ENCODE measurements at places on chromosomes 2 and 18.

GRCh38 chr2:10142640-10142965, 20.1 kb downstream of the RRM2 start:
- DNase-seq, result no peak

DNA sequence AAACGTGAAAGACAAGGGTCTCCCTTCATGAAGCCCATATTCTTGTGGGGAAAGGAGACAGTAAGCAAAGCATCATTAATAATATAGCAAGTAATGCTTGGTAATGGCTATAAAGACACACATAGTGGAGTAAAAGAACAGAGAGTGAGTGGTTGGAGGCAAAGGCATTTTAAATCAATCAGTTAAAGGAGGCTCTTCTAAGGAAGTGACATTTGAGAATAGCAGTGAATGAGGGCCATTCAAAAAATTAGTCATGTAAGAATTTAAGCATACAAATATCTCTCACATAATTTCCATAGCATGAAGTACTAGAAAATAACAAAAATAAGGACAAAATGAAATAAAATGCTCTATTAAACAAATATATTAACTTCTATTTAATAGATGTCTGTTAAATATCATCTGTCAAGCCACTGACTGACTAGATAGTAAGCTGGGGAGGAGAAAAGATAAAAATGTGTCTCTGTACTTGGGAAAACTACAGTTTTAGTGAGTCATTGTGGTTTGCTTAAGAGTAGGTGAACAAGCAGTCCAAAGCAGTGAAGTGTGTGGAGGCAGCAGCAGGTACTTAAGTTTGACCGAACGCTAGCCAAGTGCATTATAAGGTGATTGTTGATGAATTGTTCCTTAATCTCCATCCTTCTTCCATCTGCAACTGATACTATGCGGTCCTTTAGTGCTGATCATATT, 160.1 kb downstream of the PARD3B start:
- DNase-seq, result no peak

GRCh38 chr2:24913911-24914310, 6.1 kb downstream of the ADCY3 start:
- DNase-seq, result no peak

GRCh38 chr2:220341014-220341413, 713.6 kb downstream of the SLC4A3 start:
- DNase-seq, result no peak

- no peak for DNase-seq
These were observed 71.1 kb upstream of the DSC1 start for GRCh38 chr18:31233621-31234275.

DNA sequence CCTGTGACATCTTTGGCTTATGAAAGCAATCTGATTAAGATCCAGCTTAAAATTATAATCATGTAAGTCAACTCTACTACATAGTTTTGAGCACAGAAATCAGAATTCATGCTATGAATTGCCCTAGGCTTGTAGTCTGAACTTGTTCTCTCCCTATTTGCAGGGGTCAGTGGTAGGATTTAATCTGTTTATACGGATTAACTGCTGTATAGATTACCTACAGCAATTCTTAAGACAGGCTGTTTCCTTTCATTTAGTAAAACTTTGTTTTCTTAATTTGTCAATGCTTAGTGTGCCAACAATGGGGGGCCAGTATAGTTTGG, 287.9 kb downstream of the PDE11A start:
- no peak for DNase-seq

DNA sequence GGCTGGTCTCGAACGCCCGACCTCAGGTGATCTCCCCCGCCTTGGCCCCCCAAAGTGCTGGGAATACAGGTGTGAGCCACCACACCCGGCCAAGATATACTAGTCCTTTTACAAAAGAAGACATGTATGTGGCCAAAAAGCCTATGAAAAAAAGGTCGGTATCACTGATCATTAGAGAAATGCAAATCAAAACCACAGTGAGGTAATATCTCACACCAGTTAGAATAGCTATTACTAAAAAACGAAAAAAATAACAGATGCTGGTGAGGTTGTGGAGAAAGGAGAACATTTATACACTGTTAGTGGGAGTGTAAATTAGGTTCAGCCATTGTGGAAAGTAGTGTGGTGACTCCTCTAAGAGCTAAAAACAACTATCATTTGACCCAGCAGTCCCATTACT, 26.4 kb downstream of the KLHL23 start:
- DNase-seq, result no peak

- DNase-seq, result no peak
These were observed 841.0 kb downstream of the RNF144A start for GRCh38 chr2:7758073-7758759.

DNA sequence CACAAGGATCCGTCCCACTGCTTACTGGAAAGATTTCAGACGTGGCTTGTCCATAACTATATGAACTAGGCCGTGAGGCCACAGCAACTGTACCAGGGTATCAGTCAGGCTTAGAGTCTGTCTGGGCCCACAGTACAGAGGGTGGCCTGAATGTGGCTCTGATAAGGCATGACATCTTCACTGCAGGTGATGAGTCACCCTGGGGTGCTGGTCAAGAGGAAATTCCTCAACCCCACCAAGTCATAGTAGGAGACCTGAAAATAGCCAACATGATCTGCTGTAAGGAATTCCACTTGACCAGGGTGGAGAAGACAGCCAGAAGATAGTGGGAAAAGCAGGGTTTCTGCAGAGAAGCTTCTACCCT, 107.7 kb downstream of the INHBB start:
- no peak for DNase-seq

- no peak for DNase-seq
These were observed 109.7 kb upstream of the FAM136A start for GRCh38 chr2:70411483-70412125.

GRCh38 chr2:86000938-86001312, 104.8 kb downstream of the POLR1A start:
- no peak for DNase-seq

DNA sequence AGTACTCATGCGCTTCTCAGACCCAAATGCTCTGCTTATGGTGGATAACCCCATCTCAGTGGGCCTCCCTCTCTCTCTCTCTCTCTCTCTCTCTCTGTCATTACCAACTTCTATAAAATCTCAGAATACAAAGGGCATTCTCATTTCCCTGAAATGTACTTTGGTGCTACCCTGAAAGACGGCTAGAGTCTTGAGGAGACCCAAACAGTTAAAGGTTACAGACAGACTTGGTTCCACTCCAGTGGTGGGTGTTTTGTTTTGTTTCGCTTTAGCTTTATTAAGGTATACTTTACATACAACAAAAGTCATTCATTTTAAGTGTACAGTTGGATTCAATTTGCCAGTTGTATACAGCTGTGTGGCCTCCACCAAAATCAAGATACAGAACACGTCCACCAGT, 60.9 kb downstream of the BCL11A start:
- DNase-seq, result no peak

GRCh38 chr2:186862869-186863709, 14.1 kb upstream of the ZSWIM2 start:
- no peak for DNase-seq

DNA sequence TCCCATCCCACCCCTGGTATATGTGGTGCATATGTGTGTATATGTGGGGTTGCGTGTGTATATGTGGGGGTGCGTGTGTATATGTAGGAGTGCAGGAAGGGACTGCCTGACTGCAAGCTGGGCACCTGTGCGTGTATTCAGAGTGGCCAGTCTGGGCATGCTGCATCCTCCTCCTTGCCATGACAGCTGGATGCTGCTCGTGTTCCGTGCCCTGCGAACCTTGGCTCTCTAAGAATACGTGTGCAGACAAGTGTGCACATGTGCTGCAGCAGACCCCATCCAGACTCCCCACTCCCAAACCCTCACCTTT, 222.1 kb downstream of the CELF4 start:
- no peak for DNase-seq

DNA sequence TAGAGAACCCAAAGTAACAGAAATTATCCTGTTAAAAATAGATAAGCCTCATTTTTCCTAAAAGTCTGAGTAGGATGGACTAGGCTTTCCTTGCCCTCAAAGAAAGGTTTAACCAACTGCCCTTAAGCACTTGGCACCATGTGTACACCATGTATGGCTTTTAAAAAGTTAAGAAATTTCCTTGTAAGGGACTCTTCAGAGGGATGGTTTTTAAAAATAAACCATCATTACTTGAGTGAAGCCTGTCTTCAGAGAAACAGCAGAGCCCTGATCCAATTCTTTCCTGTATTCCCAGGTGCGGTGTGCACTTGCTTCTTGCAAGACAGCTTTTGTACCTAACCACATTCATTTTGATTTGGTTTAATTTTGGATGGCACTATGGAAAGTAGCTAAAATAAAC, 1.1 kb upstream of the NEMP2 start:
- DNase-seq, result no peak

- no peak for DNase-seq
These were observed 66.9 kb downstream of the ACVR1 start for GRCh38 chr2:157809212-157809611.

GRCh38 chr18:63964908-63965307, 5.0 kb upstream of the SERPINB8 start:
- no peak for DNase-seq

DNA sequence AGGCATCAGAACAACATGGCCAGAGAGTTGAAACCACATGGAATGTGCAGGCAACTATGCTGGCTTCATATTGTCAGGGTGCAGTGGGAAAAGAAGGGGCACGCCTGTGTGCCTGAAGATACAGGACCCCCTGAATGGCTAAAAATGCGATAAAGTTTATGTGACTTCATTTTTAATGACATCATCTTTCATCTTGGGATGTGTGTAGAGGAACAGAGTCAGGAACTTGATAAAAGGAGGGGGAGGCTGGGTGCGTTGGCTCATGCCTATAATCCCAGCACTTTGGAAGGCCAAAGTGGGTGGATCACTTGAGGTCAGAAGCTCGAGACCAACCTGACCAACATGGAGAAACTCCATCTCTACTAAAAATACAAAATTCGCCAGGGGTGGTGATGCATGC, 872.6 kb downstream of the TDRD15 start:
- DNase-seq, result no peak

- DNase-seq, result no peak
These were observed 21.7 kb downstream of the CLASP1 start for GRCh38 chr2:121627525-121628050.

DNA sequence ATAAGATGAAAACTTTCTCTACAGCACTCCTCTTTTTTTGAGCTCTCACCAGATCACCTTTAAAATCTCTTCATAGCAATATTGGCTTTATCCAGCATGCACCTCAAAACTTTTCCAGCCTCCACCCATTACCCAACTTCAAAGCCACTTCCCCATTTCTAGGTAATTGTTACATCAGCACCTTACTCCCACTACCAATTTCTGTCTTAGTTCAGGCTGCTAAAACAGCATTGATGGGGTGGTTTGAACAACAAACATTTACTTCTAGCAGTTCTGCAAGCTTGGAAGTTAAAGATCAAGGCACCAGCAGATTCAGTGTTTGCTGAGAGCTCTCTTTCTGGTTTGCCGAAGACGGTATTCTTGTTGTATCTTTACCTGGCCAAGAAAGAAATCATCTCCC, 114.0 kb upstream of the SLC39A10 start:
- DNase-seq, result no peak

- no peak for DNase-seq
These were observed 107.6 kb upstream of the MSH2 start for GRCh38 chr2:47295131-47295980.

Measured in iPS DF 19.7 (cell line).